Peyer's patch (tissue), 4 donors: ENCODE measurements at places on chromosomes 16 and 17. TPM values are rescaled to one million over a fixed set of nuclear protein-coding genes. Genes with fewer than 3 reads are reported as not detected.

Gene CCL23
- total RNA-seq = not detected

GRCh38 chr16:70306880-70307279 lies 7.9 kb downstream of the DDX19B start:
- H3K4me3 ChIP-seq = no peak overlapping the region
- H3K27me3 ChIP-seq = no peaks in the 10 kb centered on the region
- no peak for DNase-seq
- H3K4me1 ChIP-seq = peaks cover 4% of the 10 kb centered on the region
- H3K27ac ChIP-seq = no peak overlapping the region
- no peaks in the 10 kb centered on the region for H3K36me3 ChIP-seq

DNA sequence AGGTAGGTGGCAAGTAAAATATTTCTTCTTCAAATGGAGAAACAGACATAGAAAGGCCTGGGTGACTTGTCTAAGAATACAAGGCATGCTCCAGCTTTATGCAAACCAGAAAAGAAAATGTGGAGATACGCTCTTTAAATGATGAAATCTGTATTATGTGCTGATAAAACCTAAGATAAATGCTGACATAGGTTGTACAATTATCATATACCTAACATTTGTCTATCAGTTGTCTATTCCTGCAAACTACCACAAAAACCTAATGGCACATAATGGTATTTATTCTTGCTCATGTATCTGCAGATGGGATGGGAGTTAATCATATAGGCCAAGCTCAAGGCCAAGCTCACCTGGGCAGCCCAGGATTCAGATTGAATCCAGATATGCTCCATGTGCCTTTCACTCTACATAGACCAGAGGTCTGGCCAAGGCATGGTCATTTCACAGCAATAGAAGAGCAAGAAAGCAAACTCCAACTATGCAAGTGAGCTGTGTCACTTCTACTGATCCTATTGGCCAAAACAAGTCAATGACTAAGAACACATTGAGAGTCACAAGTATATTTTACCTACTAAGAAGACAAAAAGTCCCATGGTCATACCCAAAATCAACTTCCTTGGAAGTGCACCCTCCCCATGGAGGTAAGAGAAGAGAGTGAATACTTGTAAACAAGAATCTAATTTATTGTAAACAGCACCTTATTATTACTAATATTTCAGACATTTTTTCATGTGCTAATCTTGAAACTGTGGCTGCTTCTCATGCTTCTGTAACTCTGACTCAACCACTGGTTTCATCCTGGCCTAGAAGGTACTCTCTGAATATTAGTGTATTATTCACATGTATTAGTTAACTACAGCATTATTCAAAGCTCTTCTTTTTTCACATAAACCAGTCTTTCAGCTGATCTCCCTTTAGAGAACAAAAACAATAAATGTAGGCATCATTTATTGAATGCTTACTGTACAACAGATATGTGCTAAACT lies 270.7 kb upstream of the SOX9 start:
- no peaks in the 10 kb centered on the region for H3K36me3 ChIP-seq
- no peak for DNase-seq
- H3K4me1 ChIP-seq = no peaks in the 10 kb centered on the region
- no peak overlapping the region for H3K4me3 ChIP-seq
- H3K27ac ChIP-seq = no peak overlapping the region

Gene MMP25
- total RNA-seq = not detected

- DNase-seq = no peak
- no peak overlapping the region for H3K4me3 ChIP-seq
- no peaks in the 10 kb centered on the region for H3K27me3 ChIP-seq
- H3K36me3 ChIP-seq = no peaks in the 10 kb centered on the region
- peaks cover 95% of the 10 kb centered on the region for H3K4me1 ChIP-seq
These were observed 20.8 kb downstream of the ATP6V0D1 start for GRCh38 chr16:67460168-67460567.

GRCh38 chr17:19573075-19573474 lies 39.4 kb downstream of the SLC47A1 start:
- H3K27me3 ChIP-seq = no peaks in the 10 kb centered on the region
- H3K27ac ChIP-seq = no peak overlapping the region
- H3K4me1 ChIP-seq = no peaks in the 10 kb centered on the region
- no peak for DNase-seq

DNA sequence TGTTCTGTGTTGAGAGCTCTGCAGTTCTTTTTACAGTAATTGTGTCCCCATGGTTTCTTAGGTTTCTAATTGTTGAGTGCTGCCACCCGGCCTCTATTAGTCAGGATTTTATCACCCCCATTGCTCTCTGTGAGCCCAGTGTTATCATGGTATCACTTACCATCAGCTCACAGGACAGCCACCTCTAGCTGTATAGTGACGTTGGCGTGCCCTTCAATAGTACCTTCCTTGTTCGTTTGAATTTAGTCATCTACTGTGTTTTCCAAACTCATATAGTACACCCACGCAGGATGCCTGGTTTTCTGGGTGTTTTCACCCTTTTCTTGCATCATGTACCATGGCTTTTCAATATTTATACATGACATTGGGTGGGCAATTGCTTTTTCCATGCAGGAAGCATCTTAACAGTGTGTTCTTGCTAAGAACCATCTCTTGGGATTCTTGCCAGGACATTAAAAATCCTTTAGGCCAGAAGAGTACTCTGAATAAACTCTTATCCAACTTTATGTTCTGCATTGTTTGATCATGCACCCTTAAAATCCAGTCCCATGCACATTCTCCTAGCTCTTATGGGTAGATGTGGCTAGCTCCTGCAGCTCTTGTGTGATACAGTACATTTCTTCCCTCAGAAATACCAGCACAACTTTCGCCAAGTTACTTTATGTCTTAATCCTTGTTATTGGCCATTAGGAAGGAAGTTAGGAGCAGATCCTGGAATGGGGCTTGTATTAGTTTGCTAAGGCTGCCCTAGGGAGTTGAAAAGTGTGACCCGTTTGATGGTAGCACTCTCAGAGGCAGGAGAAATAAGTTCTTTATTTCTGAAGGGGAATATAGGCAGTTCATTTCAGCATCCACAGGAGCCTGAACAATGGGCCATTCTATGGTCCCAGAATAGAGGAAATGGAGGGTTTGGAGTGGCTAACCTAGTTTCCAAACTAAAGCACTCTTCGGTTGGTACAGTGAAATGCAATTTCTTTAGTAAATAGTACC lies 11.3 kb upstream of the ABCA10 start:
- H3K36me3 ChIP-seq = no peaks in the 10 kb centered on the region
- no peak overlapping the region for H3K27ac ChIP-seq
- DNase-seq = no peak
- H3K27me3 ChIP-seq = no peaks in the 10 kb centered on the region
- H3K4me1 ChIP-seq = no peaks in the 10 kb centered on the region

Gene SMYD4
- 41.4 TPM for total RNA-seq

DNA sequence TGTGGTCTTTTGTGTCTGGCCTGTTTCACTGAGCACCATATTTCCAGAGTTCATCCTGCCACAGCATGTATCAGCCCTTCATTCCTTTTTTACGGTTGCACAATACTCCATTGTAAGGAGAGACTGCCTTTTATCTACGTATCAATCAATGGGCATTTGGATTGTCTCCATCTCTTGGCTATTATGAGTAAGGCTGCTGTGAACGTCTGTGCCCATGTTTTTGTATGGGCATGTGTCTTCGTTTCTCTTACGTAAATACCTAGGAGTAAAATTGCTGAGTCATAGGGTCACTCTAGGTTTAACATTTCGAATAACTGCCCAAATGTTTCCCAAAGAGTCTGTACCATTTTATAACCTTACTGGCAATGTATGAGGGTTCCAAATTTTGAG lies 202.8 kb upstream of the FOXF1 start:
- no peak overlapping the region for H3K4me3 ChIP-seq
- H3K4me1 ChIP-seq = no peaks in the 10 kb centered on the region
- no peaks in the 10 kb centered on the region for H3K27me3 ChIP-seq
- DNase-seq = no peak

DNA sequence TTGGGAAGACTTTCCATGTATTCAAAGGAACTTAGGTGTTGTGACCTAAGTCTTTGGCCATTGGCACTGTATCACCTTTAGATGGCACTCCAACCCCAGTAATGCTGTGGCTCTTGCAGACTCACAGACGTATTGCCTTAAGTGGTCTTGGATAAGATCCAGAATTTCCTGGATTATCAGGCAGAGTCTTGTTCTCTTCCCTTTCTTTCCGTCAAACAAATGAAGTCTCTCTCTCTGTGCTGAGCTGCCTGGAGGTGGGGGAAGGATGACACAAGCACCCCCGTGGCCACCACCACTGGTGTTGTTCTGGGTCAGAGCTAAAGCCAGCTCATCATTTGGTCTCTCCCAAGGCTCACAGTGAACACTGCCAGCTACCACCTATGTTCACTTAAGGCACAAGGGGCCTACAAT lies 789.9 kb upstream of the KIF2B start:
- no peaks in the 10 kb centered on the region for H3K4me1 ChIP-seq
- no peak overlapping the region for H3K4me3 ChIP-seq
- DNase-seq = no peak
- no peak overlapping the region for H3K27ac ChIP-seq
- H3K36me3 ChIP-seq = no peaks in the 10 kb centered on the region

Gene SPAG9
- 149 TPM for total RNA-seq

- H3K27ac ChIP-seq = no peak overlapping the region
- no peaks in the 10 kb centered on the region for H3K4me1 ChIP-seq
- H3K27me3 ChIP-seq = no peaks in the 10 kb centered on the region
- DNase-seq = no peak
- no peak overlapping the region for H3K4me3 ChIP-seq
These were observed 610.0 kb upstream of the CDH11 start for GRCh38 chr16:65731833-65732232.
